ENCODE measurements at places on chromosomes 3 and 15.

GRCh38 chr15:96974761-96975160 lies 644.3 kb downstream of the NR2F2 start:
- no peak for DNase-seq

GRCh38 chr3:50405249-50405648 lies 45.9 kb upstream of the TMEM115 start:
- no peak for DNase-seq

DNA sequence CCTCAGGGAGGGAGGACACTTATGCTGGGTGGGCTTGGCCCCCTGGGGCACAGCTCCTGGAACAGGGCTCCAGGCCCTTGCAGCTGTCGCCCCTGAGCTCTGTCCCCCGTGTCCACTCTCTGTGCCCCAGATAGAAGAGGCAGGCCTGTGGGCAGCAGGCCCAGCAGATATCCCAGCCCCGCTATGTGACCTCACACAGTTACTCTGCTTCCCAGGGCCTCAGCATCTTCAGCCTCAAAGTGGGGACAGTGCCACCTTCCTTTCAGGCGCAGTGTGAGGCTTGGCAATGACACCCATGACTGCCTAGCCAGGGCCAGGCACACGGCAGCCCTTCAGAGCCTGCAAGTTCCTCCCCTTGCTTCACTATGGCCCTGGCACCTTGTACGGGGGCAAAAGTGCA lies 98.4 kb downstream of the IQSEC1 start:
- DNase-seq = no peak

DNA sequence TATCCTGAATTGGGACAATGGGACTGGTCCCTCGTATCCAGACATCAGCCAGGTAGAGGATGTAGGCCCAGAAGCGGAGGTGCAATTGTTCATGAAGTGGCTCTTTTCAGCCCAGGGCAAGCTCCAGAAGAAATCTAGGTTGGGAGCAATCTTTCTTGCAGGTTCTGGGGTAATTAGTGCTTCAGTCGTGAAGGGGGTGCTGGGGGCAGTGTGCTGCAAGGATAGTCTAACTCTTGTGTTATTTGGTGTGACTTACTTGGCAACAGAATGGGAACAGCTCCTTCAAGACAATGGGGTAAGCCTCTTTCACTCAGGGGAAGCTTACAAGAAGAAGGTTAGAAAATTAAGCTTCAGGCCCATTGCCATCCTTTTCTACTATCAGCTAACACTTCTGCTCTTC lies 273.0 kb downstream of the DIPK2A start:
- DNase-seq = no peak

DNA sequence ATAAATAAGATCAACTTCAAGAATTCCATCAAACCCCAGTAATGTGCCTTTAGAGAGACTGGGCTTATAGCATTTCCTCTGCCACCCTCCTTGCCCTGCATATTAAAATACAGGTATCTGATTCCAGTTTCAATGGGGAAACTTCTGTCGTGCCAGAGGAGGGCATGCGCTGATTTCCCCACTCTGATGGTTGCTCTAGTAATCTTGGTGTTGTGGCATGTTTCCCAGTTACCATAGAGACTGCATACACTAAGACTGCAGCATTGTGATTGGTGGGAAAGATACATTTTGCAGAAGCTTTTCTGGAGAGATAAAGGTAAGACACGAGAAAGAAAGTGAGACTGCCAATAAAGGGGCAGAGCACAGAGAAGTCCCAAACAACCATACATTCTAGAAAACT lies 225.6 kb downstream of the TIGIT start:
- DNase-seq = peak; percentile 35

- DNase-seq = no peak
Observed at GRCh38 chr3:56691165-56692000, 8.3 kb upstream of the TASOR start.

DNA sequence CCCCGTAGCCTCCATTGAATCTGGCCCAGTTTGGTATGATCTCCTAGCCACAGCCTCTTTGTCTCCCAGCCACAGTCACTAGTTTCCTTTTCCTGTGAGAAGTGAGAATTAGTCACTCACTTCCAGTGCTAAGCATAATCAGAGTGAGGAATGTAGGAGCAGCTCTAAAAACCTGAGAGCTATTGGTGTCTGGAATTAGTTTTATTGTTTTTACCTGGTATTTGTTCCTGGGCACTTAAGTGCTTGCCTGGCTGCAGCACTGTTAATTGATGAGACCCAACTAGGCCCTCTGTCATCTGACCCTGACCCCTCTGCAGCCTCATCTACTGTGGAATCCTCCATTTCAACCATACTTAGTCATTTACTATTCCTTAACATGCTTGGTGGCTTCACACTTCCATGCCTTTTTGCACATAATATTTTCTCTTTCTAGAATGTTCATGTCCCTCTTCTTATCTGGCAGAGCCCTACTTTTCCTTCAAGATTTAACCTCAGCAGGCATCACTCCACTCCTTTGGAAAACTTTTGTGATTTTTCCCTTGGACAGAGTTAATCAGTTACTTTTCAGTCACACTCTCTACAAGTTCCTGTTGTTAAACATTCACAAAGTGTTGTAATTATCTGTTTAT lies 48.8 kb downstream of the PDE8A start:
- no peak for DNase-seq

GRCh38 chr3:44968447-44968858 lies 7.5 kb downstream of the ZDHHC3 start:
- no peak for DNase-seq

- no peak for DNase-seq
Observed at GRCh38 chr15:29677871-29678461, 144.3 kb downstream of the TJP1 start.

DNA sequence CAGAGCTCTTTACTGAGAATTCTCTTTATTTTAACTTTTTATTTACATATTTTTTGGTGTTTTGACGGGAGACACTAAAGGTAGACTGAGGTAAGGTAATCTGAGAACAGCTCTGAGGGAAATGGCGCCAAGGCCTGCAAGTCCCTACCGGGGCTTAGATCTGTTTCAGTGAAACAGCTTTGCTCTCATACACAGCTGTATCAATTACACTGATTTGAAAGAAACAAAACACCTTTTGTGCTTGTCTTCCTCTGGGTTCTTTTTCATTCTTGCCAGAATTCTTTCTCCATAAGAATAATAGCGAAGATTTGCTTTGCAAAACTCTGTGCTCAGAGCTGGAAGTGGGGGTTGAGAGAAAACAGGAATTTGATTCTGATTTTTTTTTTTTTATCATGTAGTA lies 79.5 kb upstream of the PEX5L start:
- DNase-seq = no peak

- no peak for DNase-seq
Observed at GRCh38 chr15:57038040-57038439, 119.6 kb downstream of the TCF12 start.

GRCh38 chr15:52010633-52011595 lies 8.1 kb upstream of the MAPK6 start:
- DNase-seq = no peak

- DNase-seq = no peak
Observed at GRCh38 chr3:188319569-188319968, 165.6 kb downstream of the LPP start.

DNA sequence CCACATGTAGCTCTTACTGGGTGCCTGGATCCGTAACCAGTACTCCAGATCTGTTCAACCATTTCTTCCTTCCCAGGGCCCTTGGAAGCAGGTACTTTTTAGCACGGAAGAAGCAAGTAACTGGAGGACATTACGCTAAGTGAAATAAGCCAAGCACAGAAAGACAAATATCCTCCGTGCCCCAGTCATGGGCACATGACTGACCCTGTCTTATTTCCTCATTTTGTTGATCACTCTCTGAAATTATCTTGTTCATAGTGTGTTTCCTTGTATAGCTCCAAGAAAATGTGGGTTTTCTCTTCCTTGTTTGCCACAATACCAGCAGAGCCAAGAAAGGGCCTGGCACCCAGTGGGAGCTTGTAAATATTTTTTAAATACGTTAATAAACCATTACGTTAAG lies 32.2 kb upstream of the MTMR14 start:
- DNase-seq = no peak

DNA sequence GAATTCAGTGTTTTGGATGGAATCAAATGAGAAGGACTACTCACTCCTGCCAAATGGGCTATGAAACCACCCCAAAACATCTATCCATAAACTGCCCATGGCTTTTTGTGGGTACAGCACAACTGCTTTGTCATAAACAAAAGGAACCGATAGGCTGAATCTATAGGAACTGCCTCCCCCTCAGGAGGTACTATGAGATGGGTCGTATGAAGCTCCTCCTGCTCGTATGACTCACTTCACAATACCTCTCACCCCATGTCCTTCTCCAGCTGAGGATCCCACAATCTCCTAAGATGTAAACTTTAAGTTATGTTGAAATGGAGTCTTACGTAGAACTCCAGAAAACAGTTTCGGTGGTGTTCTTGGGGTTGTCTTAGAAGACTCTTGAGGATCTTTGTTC lies 129.9 kb upstream of the SAMMSON start:
- DNase-seq = no peak

- no peak for DNase-seq
Observed at GRCh38 chr15:40871749-40872617, 2.1 kb downstream of the RHOV start.

DNA sequence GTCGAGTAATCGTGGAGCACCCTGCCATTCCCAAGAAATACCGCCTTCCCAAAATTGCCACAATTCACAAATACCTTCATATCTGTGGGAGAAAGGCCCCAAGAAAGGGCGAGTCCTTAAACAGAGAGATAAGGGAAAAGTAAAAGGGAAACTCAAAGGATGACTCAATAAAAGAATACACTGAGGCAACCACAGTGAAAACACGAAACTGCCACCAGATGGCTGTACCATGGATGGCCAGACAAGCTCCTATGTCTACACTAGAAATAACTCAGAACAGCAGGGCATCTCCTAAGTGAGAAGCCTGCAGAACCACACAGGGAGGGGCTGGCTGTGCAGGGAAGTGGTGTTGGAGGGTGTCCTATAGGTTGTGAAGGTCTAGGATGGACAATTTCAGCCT lies 25.0 kb downstream of the SRGAP3 start:
- no peak for DNase-seq

- DNase-seq = no peak
Observed at GRCh38 chr15:44029940-44030568, 165.0 kb downstream of the FRMD5 start.

- DNase-seq = no peak
Observed at GRCh38 chr15:62124176-62124972, 40.7 kb downstream of the C2CD4B start.

- DNase-seq = no peak
Observed at GRCh38 chr15:48191574-48192225, at the start of gene CTXN2. Gene CTXN2, plus strand, starts transcription at chr15:48191665. Its CDS starts 9,636 bp downstream, at chr15:48201301.

- DNase-seq = no peak
Observed at GRCh38 chr3:47000198-47000815, 20.8 kb downstream of the NBEAL2 start.

GRCh38 chr3:154137036-154137435 lies 15.8 kb downstream of the ARHGEF26 start:
- no peak for DNase-seq

DNA sequence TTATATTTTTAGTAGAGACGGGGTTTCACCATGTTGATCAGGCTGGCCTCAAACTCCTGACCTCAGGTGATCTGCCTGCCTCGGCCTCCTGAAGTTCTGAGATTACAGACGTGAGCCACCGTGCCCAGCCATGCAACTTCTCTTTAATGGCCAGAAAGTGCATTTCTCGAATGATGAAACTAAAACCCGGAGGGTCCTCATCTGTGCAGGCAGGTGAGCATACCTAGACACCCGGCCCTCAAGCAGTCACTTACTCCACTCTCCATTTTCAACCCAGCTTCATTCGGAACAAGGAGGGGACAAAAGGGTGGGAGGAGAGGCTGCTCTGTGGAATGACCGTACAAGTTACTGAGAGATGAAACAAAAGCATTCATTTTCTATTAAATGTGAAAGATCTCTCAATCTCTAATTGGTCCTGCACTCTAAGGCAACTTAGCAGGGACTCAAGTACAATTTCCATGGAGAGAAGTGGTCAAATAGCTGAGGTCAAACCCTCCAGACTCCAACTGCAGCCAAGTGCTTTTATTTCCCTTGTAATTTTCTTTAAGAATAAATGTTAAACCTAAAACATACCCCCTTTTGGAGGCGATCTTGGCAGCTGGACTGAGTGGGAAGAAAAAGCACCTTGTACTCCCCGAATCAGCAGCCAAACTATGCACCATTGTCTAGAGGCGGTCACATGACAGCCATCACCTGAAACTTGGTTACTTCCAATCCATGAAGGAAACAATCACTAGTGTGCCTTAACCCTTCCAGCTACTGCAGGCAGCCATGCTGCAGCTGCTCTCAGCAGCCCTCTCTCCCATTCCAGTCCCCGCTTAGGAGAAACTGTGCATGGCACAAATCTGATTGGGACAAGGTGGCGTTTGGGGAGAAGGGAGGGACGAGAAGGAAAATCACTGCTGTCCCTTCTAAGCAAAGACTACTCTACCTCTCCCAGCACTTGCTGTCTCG lies 62.2 kb downstream of the VGLL4 start:
- no peak for DNase-seq
